ENCODE measurements at places on chromosomes 7 and 10. TPM values are rescaled to one million over a fixed set of nuclear protein-coding genes. Genes with fewer than 3 reads are reported as not detected.

TRIM73 gene
- 2.6 TPM for total RNA-seq

VSTM2A gene
- not detected for total RNA-seq

TMEM178B gene
- total RNA-seq = 3.1 TPM

MBL2 gene
- not detected for total RNA-seq

ACHE gene
- 2.0 TPM for total RNA-seq

PLXNA4 gene
- total RNA-seq = 1.2 TPM

PRTFDC1 gene
- 2.8 TPM for total RNA-seq

CALHM1 gene
- not detected for total RNA-seq

CPVL gene
- 6.3 TPM for total RNA-seq

VIPR2 gene
- total RNA-seq = not detected

COL26A1 gene
- not detected for total RNA-seq

NAT16 gene
- not detected for total RNA-seq

RASSF4 gene
- total RNA-seq = 20.4 TPM

CD36 gene
- 3.5 TPM for total RNA-seq

PTEN gene
- total RNA-seq = 41.2 TPM

ASB10 gene
- total RNA-seq = not detected

CLRN3 gene
- total RNA-seq = not detected

NME8 gene
- total RNA-seq = not detected

MGAM2 gene
- not detected for total RNA-seq

GIMAP6 gene
- total RNA-seq = 82.2 TPM

POLR3A gene
- total RNA-seq = 18.3 TPM

TAS2R40 gene
- total RNA-seq = not detected

FAM131B gene
- total RNA-seq = 1.6 TPM

HOXA13 gene
- total RNA-seq = not detected

IFIT1B gene
- total RNA-seq = not detected

LIPK gene
- not detected for total RNA-seq

LIPM gene
- not detected for total RNA-seq

HOXA11 gene
- total RNA-seq = 5.0 TPM

TBXAS1 gene
- total RNA-seq = 9.0 TPM

IFIT1 gene
- 3.3 TPM for total RNA-seq

DDC gene
- not detected for total RNA-seq

TRIM74 gene
- total RNA-seq = not detected

FOXP2 gene
- total RNA-seq = 0.68 TPM

ZSCAN25 gene
- total RNA-seq = 7.1 TPM

PPP1R3A gene
- not detected for total RNA-seq

DENND2A gene
- total RNA-seq = 5.3 TPM

PPP1R3C gene
- total RNA-seq = 0.87 TPM

FANK1 gene
- total RNA-seq = 4.8 TPM

FAM25A gene
- total RNA-seq = not detected

DNAH11 gene
- 3.4 TPM for total RNA-seq

CCDC136 gene
- total RNA-seq = 0.19 TPM

Measured in glomerular endothelial cell (primary cell).